ENCODE measurements at places on chromosomes 1 and 21.

GRCh38 chr1:15757016-15757543 is 1.5 kb upstream of the FBLIM1 start:
- peaks cover 14% of the 10 kb centered on the region for H3K4me1 ChIP-seq
- H3K27me3 ChIP-seq = no peaks in the 10 kb centered on the region
- peaks cover 3% of the 10 kb centered on the region for H3K36me3 ChIP-seq
- no peak overlapping the region for H3K4me3 ChIP-seq
- DNase-seq = no peak
- H3K27ac ChIP-seq = no peak overlapping the region

DNA sequence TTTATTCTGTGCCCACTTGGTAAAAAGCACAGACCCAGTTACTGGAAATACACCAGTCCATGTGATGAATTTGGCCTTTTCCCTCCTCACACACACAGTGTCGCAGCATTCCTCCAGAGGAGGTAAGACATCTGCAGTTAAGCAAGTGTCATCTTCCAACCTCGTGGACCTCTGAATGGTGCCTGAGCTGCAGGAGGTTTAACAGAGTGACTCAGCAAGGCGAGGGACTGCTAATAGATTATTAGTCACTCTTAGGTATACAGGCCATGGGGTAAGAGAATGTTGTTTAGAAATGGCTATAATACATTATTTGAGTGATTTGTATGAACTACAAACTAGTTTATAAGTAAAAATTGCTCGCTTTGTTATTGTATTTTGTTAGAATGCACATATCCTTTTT is 8.6 kb upstream of the LRRC8B start:
- DNase-seq = peak; percentile 75
- H3K4me3 ChIP-seq = no peak overlapping the region
- H3K27ac ChIP-seq = no peak overlapping the region
- no peaks in the 10 kb centered on the region for H3K27me3 ChIP-seq

- peaks cover 18% of the 10 kb centered on the region for H3K27me3 ChIP-seq
- no peak overlapping the region for H3K4me3 ChIP-seq
These were observed 5.8 kb upstream of the EPHA8 start for GRCh38 chr1:22557341-22557950.

DNA sequence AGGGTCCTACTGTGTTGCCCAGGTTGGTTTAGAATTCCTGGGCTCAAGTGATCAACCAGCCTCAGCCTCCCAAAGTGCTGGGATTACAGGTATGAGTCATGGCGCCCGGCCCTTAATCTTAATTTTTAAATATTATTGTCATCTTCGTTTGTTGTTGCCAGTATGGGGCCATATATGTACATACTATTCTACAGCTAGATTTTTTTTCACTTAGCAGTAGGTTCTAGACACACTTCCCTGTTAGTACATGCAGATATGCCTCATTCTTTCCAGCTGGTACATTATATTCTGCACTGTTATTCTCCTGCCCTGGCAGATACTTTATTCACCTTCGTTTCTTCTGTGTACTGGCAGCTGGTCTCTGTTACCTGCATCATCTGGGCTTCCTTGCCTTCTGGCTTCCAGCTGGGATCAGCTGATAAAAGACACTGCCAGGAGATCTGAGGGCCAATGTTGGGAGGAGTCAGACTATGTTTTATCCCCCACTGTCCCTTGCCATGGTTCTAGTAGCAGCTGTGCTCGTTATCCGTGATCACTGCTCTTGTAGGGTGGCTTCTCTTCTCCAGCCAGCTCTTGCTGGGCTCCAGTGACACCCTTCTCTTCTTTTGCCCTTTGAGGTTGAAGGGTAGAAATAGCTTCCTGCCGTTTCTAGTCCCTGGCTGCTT is 24.7 kb downstream of the ST3GAL3 start:
- no peaks in the 10 kb centered on the region for H3K27me3 ChIP-seq
- no peak for DNase-seq
- H3K27ac ChIP-seq = no peak overlapping the region
- H3K4me3 ChIP-seq = no peak overlapping the region
- no peaks in the 10 kb centered on the region for H3K36me3 ChIP-seq

- H3K36me3 ChIP-seq = no peaks in the 10 kb centered on the region
- peak; percentile 95 for DNase-seq
- no peak overlapping the region for H3K27ac ChIP-seq
- no peaks in the 10 kb centered on the region for H3K4me1 ChIP-seq
- H3K4me3 ChIP-seq = no peak overlapping the region
- H3K27me3 ChIP-seq = peaks cover 11% of the 10 kb centered on the region
These were observed 2.2 kb upstream of the NEGR1 start for GRCh38 chr1:72284348-72285073.

DNA sequence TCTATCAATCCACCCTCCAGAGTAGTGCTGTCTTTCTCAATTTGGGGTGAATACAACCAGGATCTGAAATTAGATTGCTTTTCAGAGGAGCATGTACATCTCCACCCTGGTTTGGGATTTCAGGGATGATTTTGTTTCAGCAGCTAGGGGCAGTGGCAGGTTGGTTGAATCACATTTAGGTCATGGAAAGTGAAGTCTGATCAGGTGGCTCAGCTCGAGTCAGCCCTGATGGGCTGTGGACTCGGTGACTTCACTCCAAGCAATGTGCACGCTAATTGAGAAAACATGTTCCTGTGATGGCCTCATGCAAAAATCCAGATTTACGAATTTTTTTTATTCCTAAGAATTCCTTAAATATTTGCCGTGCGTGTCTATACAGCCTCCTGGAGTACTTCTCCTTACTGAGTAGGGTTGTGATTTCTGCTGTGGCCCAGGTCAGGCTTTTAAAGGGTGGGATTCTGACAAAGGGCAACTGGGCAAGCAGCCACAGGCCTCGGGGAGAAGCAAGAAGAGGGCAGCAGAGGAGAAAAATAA is 7.5 kb downstream of the NGF start:
- no peaks in the 10 kb centered on the region for H3K27me3 ChIP-seq
- H3K4me1 ChIP-seq = peaks cover 2% of the 10 kb centered on the region
- H3K4me3 ChIP-seq = no peak overlapping the region
- peak; percentile 89 for DNase-seq

DNA sequence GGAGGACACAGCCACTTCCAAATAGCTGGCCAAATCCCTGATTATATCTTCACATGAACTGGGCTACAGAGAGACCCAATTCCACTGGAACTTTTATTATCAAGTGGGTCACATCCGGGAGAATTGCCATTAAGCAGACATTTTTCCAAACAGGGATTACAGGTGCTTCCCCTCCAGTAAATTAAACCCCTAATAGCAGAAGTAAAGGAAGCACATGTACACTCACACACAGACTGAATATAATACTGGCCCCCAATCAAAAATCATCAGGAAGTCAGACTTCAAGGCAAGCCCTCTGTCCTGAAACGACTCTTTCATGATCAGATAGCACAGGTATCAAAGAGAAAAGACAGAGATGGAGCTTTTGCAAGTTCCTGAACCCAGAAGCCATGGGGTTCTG is 118.6 kb upstream of the PPP2R5A start:
- no peaks in the 10 kb centered on the region for H3K27me3 ChIP-seq
- no peak overlapping the region for H3K27ac ChIP-seq
- no peaks in the 10 kb centered on the region for H3K4me1 ChIP-seq
- no peak overlapping the region for H3K4me3 ChIP-seq

DNA sequence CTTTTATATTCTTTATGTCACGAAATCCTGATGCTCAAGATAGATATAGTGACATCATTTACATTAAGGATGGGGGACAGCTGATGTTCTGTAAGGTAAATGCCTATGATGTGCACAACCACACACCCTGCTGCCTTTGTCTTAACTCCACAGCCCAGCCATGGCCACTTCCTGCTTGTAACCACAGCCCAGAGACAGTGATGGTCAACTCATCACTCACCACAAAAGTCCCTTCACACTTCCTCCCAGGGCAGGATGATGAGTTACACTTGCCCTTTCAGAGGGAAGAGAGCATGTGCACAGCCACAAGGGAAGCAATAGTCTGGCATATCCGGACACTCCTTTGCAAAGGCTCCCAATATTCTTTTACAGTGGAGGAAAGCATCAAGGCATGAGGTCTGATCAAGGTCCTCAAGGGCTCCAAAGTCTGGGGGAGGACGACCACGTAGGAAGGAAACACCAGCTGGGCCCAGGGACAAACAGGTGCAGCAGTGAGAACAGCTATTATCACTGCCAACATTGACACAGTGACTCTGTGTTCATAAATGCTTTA is 53.8 kb downstream of the PLPP3 start:
- H3K4me3 ChIP-seq = no peak overlapping the region
- no peak overlapping the region for H3K27ac ChIP-seq
- H3K27me3 ChIP-seq = no peaks in the 10 kb centered on the region
- peaks cover 58% of the 10 kb centered on the region for H3K36me3 ChIP-seq
- no peak for DNase-seq
- H3K4me1 ChIP-seq = peaks cover 11% of the 10 kb centered on the region

Measured in trophoblast cell (in vitro differentiated cells and primary cell).